ENCODE measurements at places on chromosomes 12 and 14. TPM values are rescaled to one million over a fixed set of nuclear protein-coding genes. Genes with fewer than 3 reads are reported as not detected.

Gene TMEM132D
- total RNA-seq: 0.23 TPM

Gene DUSP16
- 5.0 TPM for total RNA-seq

Gene TAS2R31
- total RNA-seq: 2.7 TPM

Gene AMDHD1
- total RNA-seq: not detected

Gene C12orf76
- total RNA-seq: 12.3 TPM

Gene POTEG
- total RNA-seq: not detected

Gene ANO2
- total RNA-seq: 2.3 TPM

Gene KRT79
- total RNA-seq: not detected

Gene C12orf50
- total RNA-seq: not detected

Gene TMEM63C
- total RNA-seq: 5.2 TPM

Gene GALNT16
- 8.6 TPM for total RNA-seq

Gene PCNX4
- 66.2 TPM for total RNA-seq

Gene WDHD1
- total RNA-seq: 42.4 TPM

Gene NGB
- not detected for total RNA-seq

Gene RPL41
- 5,661 TPM for total RNA-seq
